ENCODE measurements at places on chromosomes 4 and X. TPM values are rescaled to one million over a fixed set of nuclear protein-coding genes. Genes with fewer than 3 reads are reported as not detected.

DMRTC1B gene
- total RNA-seq: not detected

ASB12 gene
- not detected for total RNA-seq

DUX4 gene
- not detected for total RNA-seq

MAGEA4 gene
- not detected for total RNA-seq

GRIA2 gene
- not detected for total RNA-seq

DMP1 gene
- total RNA-seq: not detected

NSDHL gene
- total RNA-seq: 22.2 TPM

CDKL2 gene
- total RNA-seq: 0.36 TPM

CXCL13 gene
- total RNA-seq: 3.2 TPM

DNA sequence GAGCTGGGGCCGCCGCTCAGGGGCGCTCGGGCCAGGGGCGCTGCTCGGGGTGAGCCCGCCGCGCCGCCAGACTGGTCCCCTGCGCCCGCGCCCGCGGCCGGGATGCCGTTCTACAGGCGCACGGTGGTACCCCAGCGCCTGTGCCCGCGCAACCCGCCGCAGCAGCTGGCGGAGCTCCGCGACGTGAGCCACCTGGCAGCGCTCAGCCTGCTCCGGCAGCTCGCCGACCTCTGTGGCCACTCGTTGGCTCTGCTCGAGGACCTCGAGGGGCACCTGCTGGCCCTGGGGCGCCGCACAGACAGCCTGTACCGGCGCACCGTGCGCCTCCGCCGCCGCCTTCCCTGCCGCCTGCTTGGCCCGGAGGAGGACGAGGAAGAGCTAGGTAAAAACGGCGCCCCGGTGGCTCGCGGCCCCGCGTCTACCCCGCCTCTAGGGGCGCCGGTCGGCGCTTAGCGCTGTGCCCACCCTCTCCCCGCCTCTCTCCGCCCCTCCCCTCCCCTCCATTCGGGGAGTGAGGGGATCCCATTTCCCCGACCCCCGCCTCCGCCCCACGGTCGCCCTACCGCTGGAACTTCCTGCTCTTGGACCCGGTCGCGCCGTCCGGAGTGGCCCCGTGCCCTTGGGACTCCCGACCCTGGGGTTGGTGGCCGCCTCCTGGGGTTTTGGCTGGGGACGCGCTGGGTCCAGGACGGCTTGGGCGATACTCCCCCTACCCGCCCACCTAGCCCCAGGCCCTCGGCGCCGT lies 513 bp downstream of the NHSL2 start:
- H3K36me3 ChIP-seq: no peaks in the 10 kb centered on the region
- H3K4me1 ChIP-seq: no peaks in the 10 kb centered on the region
- H3K4me3 ChIP-seq: no peak overlapping the region
- no peak for DNase-seq

DNA sequence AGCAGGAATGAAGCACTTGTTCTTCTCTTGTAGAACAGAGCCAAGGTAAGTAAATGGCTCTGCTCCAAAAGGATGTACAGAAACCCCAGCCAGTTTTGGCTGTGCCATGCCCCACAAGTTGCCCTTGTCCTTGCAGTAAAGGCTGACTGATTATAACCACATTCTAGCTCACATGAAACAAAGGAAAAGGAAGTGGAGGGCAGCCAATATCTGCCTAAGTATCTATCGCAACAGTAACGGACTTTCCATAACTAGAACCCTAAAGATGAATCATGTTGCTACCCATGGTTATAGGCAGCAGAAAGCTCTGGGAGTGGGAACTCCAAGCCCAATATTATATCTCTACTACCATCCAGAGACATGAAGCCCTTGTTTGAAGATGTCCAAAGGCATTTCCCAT lies 95.7 kb downstream of the COMMD8 start:
- no peak overlapping the region for H3K27ac ChIP-seq
- H3K27me3 ChIP-seq: peaks cover 36% of the 10 kb centered on the region
- no peaks in the 10 kb centered on the region for H3K4me1 ChIP-seq
- no peak overlapping the region for H3K4me3 ChIP-seq
- no peaks in the 10 kb centered on the region for H3K36me3 ChIP-seq

DNA sequence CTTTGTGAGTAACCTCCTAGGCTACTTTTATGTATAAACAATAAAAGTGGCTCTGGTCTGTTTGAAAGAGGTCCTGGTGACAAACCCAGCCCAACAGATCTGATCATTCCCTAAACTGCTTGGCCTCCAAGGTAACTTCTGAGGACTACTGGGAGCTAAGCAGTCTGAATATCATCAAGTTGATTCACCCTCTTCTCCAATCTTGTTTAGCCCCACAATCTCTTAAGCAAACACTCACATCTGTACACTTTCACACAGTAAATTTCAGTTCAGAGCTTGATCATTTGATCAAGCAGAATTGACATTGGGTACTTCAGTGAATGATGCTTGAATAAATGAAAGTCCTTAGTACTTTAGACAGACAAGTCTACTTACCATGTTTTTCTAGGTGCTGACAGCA lies 74.7 kb downstream of the HCCS start:
- DNase-seq: no peak
- no peaks in the 10 kb centered on the region for H3K36me3 ChIP-seq
- H3K4me3 ChIP-seq: no peak overlapping the region

DNA sequence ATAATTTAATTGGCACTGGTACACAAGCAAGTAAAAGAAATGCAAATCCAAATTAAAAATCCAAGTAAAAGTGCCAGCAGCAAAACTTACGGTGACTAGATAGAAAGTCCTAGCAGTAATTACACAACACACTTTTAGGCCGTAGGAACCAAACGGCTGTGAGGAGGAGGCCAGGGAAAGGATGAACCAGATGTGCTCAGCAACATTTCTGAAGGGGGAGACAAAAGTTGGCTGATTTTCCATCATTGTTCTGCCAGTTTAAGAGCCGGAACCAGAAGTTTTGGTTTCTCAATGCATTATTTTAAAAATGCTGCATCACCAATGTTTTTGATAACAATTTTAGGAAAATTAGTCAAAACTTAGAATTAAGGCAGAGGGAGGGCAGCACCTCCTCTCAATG lies 68.7 kb upstream of the ENPP6 start:
- peaks cover 39% of the 10 kb centered on the region for H3K4me1 ChIP-seq
- no peaks in the 10 kb centered on the region for H3K27me3 ChIP-seq
- DNase-seq: no peak

GRCh38 chr4:82057990-82058544 lies 315.7 kb downstream of the HNRNPD start:
- no peak for DNase-seq
- no peaks in the 10 kb centered on the region for H3K4me1 ChIP-seq
- no peaks in the 10 kb centered on the region for H3K36me3 ChIP-seq
- no peak overlapping the region for H3K4me3 ChIP-seq
- peaks cover 26% of the 10 kb centered on the region for H3K27me3 ChIP-seq

- H3K4me1 ChIP-seq: no peaks in the 10 kb centered on the region
- no peak for DNase-seq
- peaks cover 22% of the 10 kb centered on the region for H3K27me3 ChIP-seq
- H3K27ac ChIP-seq: no peak overlapping the region
Measured at GRCh38 chr4:164935363-164935762, 42.1 kb downstream of the TRIM61 start.

- no peak for DNase-seq
- no peaks in the 10 kb centered on the region for H3K36me3 ChIP-seq
- no peaks in the 10 kb centered on the region for H3K4me1 ChIP-seq
- no peak overlapping the region for H3K4me3 ChIP-seq
Measured at GRCh38 chr4:99734583-99735322, 77.1 kb upstream of the C4orf54 start.

DNA sequence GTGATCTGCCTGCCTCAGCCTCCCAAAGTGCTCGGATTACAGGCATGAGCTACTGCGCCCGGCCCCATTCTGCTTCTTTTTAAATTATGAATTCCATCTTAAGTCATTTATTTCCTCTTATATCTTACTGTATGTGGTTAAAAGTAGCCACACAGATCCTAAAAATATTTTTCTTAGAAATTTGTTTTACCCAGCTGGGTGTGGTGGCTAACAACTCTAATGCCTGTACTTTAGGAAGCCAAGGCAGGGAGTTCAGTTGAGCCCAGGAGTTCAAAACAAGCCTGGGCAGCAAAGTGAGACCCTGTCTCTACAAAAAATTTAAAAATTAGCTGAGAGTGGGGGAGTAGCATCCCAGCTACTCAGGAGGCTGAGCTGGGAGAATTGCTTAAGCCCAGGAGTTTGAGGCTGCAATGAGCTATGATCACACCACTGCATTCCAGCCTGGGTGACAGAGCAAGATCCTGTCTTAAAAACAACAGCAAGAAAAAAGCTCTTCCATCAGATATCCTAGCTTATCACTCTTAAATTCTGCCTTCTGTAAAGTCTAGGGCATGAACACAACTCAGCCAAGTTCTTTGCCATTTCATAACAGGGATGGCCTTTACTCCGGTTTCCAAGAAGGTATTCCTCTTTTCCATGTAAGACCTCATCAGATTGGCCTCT lies 15.1 kb upstream of the AFF1 start:
- H3K4me3 ChIP-seq: no peak overlapping the region
- DNase-seq: no peak
- no peak overlapping the region for H3K27ac ChIP-seq
- no peaks in the 10 kb centered on the region for H3K36me3 ChIP-seq
- no peaks in the 10 kb centered on the region for H3K27me3 ChIP-seq

GRCh38 chr4:127604949-127605709 lies 27.6 kb upstream of the INTU start:
- H3K4me3 ChIP-seq: no peak overlapping the region
- no peak for DNase-seq
- H3K27me3 ChIP-seq: peaks cover 10% of the 10 kb centered on the region
- H3K4me1 ChIP-seq: no peaks in the 10 kb centered on the region
- no peaks in the 10 kb centered on the region for H3K36me3 ChIP-seq

- no peaks in the 10 kb centered on the region for H3K36me3 ChIP-seq
- DNase-seq: no peak
- H3K4me1 ChIP-seq: no peaks in the 10 kb centered on the region
- H3K27me3 ChIP-seq: no peaks in the 10 kb centered on the region
- H3K4me3 ChIP-seq: no peak overlapping the region
Measured at GRCh38 chrX:134706138-134706537, 47.9 kb upstream of the PLAC1 start.

DNA sequence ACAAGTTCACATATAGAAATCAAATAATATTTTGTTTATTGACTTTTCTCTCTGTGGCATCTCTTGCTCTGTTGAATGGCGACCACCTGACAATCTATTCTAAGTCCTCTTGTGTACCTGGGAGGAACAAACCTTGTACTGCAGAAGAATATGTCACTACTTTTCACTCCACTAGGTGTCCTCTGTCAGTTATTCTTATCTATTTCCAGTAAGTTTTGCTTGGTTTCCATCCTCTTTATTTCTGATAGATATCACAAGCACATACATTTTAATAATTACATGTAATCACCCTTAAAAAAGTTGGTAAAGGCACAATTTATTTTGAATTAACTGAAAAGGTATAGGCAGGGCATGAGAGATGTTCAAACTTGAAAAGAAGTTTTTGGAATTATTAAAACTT lies 238.4 kb downstream of the SNCA start:
- H3K27ac ChIP-seq: no peak overlapping the region
- peaks cover 6% of the 10 kb centered on the region for H3K27me3 ChIP-seq
- DNase-seq: no peak
- no peaks in the 10 kb centered on the region for H3K4me1 ChIP-seq
- H3K4me3 ChIP-seq: no peak overlapping the region

DNA sequence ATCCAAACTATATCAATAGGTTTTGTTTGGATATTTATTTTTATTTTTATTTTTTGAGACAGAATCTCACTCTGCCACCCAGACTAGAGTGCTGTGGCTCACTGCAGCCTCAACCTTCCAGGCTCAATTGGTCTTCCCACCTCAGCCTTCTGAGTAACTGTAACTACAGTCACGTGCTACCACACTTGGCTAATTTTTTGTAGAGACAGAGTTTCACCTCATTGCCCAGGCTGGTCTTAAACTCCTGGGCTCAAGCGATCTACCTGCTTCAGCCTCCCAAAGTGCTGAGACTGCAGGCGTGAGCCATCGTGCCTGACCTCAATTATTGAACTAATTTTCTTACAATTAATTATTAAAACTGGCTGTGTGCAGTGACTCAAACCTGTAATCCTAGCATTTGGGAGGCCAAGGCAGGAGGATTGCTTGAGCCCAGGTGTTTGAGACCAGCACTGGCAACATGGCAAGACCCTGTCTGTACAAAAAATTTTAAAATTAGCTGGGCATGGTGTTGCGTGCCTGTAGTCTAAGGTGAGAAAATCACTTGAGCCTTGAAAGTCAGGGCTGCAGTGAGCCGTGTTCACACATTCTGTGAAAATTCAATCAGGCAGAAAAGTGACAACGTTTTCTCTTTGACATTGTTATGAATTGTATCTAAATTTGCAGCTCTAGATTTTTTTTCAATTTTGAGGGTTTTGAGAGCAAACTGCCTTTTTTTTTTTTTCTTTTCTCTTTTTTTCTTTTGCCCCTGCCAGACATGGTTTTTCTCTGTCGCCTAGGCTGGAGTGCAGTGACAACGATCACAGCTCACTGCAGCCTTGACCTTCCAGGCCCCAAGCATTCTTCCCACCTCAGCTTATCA lies 66.0 kb downstream of the UBE2K start:
- no peak overlapping the region for H3K4me3 ChIP-seq
- no peak overlapping the region for H3K27ac ChIP-seq
- no peak for DNase-seq
- H3K27me3 ChIP-seq: no peaks in the 10 kb centered on the region
- H3K36me3 ChIP-seq: no peaks in the 10 kb centered on the region

- H3K4me3 ChIP-seq: no peak overlapping the region
- H3K27ac ChIP-seq: no peak overlapping the region
- no peak for DNase-seq
- no peaks in the 10 kb centered on the region for H3K27me3 ChIP-seq
- peaks cover 26% of the 10 kb centered on the region for H3K4me1 ChIP-seq
Measured at GRCh38 chr4:714087-714486, 8.5 kb downstream of the PCGF3 start.

GRCh38 chrX:49767236-49767635 lies 61.9 kb upstream of the PAGE4 start:
- DNase-seq: no peak
- no peaks in the 10 kb centered on the region for H3K36me3 ChIP-seq
- H3K4me1 ChIP-seq: peaks cover 3% of the 10 kb centered on the region

DNA sequence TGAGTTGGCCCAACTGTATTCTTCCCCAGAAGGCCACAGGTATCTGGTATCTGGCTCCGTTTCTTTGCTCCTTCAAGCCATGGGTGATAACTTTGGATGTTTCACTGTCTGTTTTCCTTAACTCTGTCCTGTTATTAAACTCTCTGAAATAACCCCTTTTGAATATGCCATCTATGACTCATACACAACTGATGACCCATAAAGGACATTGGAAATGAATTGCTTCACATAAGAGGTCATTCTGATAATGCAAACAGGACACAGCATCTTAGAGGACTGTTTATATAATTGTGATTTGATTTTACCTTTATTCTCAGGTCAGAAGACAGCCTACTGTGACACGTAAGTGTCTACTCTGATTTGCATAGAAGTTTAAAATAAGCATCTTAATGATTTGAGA lies 227.7 kb downstream of the VEGFC start:
- H3K36me3 ChIP-seq: no peaks in the 10 kb centered on the region
- H3K4me3 ChIP-seq: no peak overlapping the region
- H3K27me3 ChIP-seq: no peaks in the 10 kb centered on the region
- no peak overlapping the region for H3K27ac ChIP-seq
- DNase-seq: no peak
